ENCODE measurements at places on chromosomes 1 and 21.

DNA sequence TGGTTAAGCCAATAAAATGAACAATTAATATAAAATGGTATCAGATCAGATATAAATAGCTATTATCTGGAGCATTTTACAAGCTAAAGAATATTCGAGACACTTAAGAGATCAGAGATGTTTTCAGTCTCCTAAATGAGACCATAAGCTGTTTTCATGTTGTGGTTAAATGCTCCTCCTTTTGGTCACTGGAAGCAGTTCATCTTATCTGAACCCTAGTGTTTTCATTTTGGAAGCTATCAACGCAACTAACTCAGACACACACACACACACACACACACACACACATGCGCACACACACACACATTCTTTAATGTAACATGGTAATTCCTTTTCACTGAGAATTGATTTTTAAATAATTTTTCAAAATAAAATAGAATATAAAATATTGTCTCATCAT, 10.0 kb upstream of the LRRC8C start:
- no peak for DNase-seq

DNA sequence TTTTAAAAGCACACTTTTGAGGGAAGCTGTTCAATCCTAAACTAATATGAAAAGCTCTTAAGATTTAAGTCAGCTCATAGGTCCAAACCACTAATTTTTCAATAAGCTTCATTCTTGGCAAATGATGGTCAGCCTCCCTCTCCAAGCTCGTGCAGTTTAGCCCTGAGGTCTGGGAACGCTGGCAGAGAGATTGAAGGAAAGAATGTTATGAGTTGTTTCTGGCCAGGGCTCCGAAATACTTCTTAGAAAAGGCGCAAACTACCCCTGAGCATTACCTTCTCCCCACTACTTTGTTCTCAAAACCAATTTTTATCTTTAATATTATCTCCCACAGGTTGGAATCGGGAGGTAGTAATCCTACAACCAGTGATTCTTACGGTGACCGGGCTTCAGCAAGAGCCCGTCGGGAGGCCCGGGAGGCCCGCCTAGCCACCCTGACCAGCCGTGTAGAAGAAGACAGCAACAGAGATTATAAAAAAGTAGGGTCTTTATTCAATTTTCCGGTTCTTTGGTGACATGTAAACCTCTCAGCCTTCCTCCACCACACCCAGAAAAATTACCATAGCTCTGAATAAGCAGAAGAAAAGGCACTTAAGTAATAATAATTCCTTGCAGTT, 147.7 kb downstream of the SYT2 start:
- no peak for DNase-seq

GRCh38 chr1:162370161-162370560, 6.5 kb downstream of the SPATA46 start:
- no peak for DNase-seq

- no peak for DNase-seq
These were observed 31.2 kb downstream of the PCSK9 start for GRCh38 chr1:55070293-55071164.

- no peak for DNase-seq
These were observed 29.9 kb downstream of the PRKCZ start for GRCh38 chr1:2080140-2080539.

GRCh38 chr1:88378560-88378959, 305.5 kb upstream of the PKN2 start:
- no peak for DNase-seq

DNA sequence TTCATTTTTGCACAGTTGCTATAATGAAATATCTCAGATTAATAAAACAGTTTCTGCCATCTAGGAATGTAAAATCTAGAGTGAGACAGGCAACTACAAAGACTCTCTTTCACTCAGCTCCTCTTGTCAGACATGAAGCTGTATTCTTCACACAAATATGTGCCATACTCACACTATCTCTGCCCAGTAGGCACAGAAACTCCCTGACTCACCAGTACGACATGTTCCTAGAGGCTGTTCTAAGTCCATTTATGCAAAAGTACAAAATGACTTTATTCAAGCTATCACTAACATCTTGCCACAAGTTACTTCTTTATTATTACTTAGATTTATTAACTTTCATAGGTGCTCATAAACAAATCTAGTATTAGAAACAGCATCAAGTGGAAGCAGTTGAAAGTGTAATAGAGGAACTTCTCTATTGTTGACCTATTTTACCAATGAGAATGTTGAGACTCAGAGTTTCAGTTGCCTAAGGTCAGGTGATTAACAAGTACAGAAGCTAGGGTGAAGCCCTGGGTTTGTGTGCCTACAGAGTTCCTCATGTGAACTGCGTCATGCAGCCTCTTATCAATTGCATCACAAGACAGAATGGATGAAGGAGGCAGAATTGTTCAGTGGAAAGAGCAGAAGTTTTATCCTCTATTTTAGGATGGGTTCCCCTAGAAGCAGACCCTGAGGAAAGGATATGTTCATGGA, 98.9 kb downstream of the RGS2 start:
- no peak for DNase-seq
